ENCODE measurements at places on chromosomes 1 and 21.

DNA sequence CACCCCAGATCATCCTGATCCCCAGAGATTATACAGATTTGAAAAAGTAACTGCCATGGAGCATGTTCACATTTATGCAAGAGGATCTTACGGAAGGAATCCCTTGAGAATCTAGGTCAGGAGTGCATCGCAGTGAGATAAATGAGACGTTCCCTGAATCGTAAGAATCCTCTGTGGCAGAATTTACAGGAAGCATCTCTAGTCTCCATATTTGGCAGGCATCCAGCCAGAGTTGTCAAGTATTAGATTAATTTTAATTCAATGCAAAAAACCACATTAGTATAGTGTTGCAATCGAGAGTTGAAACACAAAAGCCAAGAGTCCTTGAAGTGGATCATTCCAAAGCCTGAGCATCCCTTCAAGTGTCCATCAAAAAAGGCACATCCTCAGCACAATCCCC, 100.8 kb downstream of the RRAGC start:
- no peak for DNase-seq

GRCh38 chr1:3267550-3268270, 186.8 kb upstream of the ARHGEF16 start:
- DNase-seq, result no peak

GRCh38 chr1:234515411-234515810, 36.4 kb upstream of the TARBP1 start:
- DNase-seq, result no peak

- no peak for DNase-seq
Observed at GRCh38 chr1:20949871-20950590, 162.9 kb upstream of the HP1BP3 start.

- no peak for DNase-seq
Observed at GRCh38 chr1:52955129-52955970, 28.3 kb downstream of the SCP2 start.

- DNase-seq, result no peak
Observed at GRCh38 chr21:26238646-26239045, 68.1 kb upstream of the APP start.

DNA sequence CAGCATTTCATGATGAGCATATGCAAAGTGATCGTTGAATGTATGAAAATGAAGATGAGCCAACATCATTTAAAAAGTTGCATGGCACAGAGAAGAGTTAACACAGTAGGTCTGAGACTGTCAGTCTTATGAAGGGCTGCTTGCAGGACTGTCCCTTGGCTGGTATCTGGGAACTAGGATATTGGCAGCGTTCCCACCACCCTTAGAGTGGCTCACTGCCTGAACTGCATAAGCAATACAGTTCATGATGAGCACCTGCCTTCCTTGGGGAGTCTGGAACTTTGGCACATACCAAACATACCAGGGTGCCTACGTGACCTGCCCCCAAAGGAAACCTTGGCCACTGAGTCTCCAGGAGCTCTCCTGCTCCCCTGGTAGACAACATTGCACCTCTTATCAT, 161.8 kb downstream of the DSCAM start:
- no peak for DNase-seq

- no peak for DNase-seq
Observed at GRCh38 chr1:111515291-111516004, 12.0 kb upstream of the ADORA3 start.

- no peak for DNase-seq
Observed at GRCh38 chr1:203559523-203559922, 65.6 kb downstream of the OPTC start.

DNA sequence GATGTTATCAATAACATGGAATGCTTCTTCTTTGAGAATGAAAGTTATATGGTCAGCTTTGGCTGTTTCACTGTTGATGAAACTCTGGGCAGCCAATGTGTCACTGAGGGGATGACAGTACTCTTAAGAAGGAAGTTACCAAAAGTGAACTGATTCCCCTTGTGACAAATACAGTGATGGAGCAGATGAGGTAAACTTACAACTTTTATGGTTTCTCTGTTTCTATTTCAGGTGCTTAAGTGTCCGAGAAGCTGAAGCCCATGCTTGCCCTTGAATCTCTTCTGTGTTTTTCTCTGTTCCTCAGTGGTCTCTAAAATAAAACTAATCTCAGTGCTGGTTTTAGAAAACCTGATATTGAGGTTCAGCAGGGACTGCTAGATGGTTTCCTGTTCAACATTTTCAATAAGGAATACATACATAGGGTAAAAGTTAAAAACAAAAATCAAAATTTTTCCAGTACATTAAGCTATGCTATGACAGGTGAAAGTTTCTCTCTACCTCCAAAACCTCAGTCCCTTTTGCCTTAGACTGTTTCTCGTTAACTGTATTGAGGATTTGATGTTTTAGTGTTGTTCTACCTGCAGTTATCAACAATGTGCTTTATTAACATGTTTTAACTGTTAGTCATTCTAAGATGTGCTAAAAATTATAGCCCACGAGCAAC, 454.4 kb upstream of the ADGRL4 start:
- no peak for DNase-seq

DNA sequence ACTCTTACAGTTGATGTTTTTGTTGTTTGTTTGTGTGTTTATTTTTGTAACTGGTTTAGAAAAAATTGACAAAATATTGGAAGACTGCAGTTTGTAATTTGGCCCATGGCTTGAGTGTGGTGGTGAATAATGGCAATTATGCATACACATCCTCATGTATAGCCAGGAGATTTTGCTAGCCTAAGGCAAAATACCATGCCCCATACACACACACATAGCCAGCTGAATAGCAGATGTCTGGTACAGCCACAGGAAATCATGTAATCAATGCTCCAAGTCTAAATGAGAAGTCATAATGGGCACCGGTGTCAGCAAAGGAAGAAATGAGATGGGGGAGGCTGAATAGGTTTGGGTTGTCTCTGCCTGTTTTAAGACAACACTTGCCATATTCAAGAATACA, 135.2 kb upstream of the COA6 start:
- no peak for DNase-seq

Measured in hematopoietic multipotent progenitor cell treated with erythropoietin and hydrocortisone succinate and interleukin-3 and kit ligand, for 15 days (in vitro differentiated cells).